ENCODE measurements at places on chromosomes 7 and 10.

GRCh38 chr10:97499561-97500296, 1.0 kb downstream of the UBTD1 start:
- DNase-seq = peak; percentile 51
- H3K4me3 ChIP-seq = peak overlapping the region; percentile 83
- peaks cover 49% of the 10 kb centered on the region for H3K4me1 ChIP-seq
- no peaks in the 10 kb centered on the region for H3K36me3 ChIP-seq

GRCh38 chr7:130699686-130700085, 13.3 kb upstream of the TSGA13 start:
- H3K36me3 ChIP-seq = no peaks in the 10 kb centered on the region
- no peaks in the 10 kb centered on the region for H3K27me3 ChIP-seq
- H3K4me1 ChIP-seq = no peaks in the 10 kb centered on the region

DNA sequence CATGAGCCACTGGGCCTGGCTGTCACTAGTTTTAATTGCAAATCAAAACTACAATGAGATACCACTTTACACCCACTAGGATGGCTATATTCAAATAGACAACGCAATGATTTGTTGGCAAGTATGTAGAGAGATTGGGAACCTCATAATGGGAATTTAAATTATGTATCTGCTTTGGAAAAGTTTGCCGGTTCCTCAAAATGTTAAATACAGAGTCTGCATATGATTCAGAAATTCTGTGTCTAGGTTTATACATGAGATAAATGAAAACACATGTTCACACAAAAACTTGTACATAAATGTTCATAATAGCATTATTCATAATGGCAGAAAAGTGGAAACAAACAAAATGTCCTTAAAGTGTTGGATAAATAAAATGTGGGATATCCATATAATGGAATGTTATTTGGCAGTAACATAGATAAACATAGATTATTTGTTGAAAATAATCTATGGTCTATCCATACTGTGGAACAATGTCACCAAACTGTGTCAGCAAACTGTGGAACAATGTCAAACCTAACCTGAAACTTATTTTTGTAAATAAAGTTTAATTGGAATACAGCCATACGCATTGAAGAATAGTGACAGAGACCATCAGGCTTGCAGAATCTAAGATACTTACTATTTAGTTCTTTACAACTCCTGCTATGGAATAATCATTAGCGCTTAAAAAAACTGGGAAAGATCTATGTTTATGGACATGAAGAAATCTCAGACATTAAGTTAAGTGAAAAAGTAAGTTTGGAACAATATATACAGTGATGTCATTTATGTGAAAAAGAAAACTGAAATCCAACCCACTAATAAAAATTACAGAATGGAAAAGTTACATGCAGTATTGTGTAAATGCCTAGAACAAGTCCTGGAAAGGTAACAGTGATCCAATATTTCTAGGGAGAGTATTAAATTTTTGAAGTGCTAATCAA, 70.9 kb downstream of the CCDC7 start:
- no peak overlapping the region for H3K4me3 ChIP-seq
- H3K36me3 ChIP-seq = no peaks in the 10 kb centered on the region
- H3K4me1 ChIP-seq = no peaks in the 10 kb centered on the region
- no peaks in the 10 kb centered on the region for H3K27me3 ChIP-seq
- H3K27ac ChIP-seq = no peak overlapping the region
- no peak for DNase-seq

GRCh38 chr7:98836811-98837629, 32.8 kb downstream of the TMEM130 start:
- DNase-seq = no peak
- H3K36me3 ChIP-seq = no peaks in the 10 kb centered on the region
- no peaks in the 10 kb centered on the region for H3K27me3 ChIP-seq
- H3K4me1 ChIP-seq = peaks cover 15% of the 10 kb centered on the region
- no peak overlapping the region for H3K4me3 ChIP-seq
- no peak overlapping the region for H3K27ac ChIP-seq
